ENCODE measurements at places on chromosomes 12 and 14.

GRCh38 chr12:108340037-108340436 is 926 bp upstream of the CMKLR1 start:
- no peak for DNase-seq

DNA sequence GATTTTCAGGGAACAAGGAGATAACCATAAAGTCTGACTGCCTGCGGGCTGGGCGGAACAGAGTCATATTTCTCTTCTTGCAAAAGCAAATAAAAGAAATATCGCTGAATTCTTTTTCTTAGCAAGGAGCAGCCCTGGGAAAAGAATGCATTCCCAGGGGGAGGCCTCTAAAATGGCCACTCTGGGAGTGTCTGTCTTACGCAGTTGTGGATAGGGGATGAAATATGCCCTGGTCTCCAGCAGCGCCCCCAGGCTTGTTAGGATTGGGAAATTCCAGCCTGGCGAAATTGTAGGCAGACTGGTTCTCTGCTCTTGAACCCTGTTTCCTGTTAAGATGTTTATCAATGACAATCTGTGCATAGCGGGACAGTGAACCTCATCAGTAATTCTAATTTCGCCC is 40.5 kb downstream of the PCNX1 start:
- DNase-seq, result no peak

GRCh38 chr14:56333359-56334292 is 215.4 kb downstream of the PELI2 start:
- peak; percentile 9 for DNase-seq

- DNase-seq, result no peak
Measured at GRCh38 chr12:51108136-51108535, 24.7 kb upstream of the CSRNP2 start.

DNA sequence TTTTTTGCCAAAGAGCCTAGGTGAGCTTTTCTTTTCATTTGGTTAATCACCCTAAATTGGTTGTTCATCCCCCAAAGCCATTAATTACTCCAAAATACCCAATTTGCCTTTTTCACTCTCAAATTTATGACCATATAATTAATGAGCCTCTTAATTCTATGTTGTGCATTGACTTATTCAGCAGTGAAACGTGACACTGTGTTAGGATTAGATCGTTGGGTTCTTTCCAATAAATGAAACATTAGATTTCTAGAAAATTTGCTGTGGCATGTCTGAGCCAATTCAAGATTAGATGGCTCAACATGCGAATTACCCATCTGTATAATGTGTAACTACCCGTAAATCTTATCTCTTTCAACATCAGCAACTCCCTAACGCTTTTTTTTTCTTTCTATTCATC is 273.4 kb downstream of the BMP4 start:
- DNase-seq, result peak; percentile 11

Measured in mammary epithelial cell (primary cell).